ENCODE measurements at places on chromosomes 2 and 18. TPM values are rescaled to one million over a fixed set of nuclear protein-coding genes. Genes with fewer than 3 reads are reported as not detected.

GRCh38 chr2:172256886-172257285 lies 154.2 kb upstream of the DLX2 start:
- no peak for DNase-seq

DNA sequence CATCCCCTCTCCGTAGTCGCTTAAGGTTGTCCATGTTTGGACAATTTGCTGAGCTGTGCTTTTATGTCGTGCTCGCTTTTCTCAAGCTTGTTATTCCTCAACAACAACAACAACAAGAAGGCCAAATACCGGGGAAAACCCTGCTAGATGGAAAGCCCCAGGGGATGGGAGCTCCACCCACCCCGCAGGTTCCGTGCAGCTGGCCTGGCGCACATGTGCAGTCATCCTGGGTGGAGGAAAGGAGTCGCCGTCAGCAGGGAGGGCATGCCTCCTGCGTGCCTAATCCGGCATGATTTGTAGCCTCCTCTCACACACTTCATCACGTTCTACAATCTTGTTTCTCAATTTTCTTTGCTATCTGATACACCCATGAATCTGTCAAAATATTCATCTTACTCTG lies 87.4 kb upstream of the SALL3 start:
- no peak for DNase-seq

The SLC23A3 gene
- polyA plus RNA-seq: 0.43 TPM

- no peak for DNase-seq
These were observed 98.1 kb downstream of the SP3 start for GRCh38 chr2:173866874-173867618.

GRCh38 chr2:185979546-185980071 lies 241.0 kb downstream of the FSIP2 start:
- DNase-seq: no peak

GRCh38 chr2:63788071-63788470 lies 53.6 kb upstream of the UGP2 start:
- peak; percentile 83 for DNase-seq

- DNase-seq: no peak
These were observed 28.1 kb downstream of the RHOB start for GRCh38 chr2:20474757-20475566.

DNA sequence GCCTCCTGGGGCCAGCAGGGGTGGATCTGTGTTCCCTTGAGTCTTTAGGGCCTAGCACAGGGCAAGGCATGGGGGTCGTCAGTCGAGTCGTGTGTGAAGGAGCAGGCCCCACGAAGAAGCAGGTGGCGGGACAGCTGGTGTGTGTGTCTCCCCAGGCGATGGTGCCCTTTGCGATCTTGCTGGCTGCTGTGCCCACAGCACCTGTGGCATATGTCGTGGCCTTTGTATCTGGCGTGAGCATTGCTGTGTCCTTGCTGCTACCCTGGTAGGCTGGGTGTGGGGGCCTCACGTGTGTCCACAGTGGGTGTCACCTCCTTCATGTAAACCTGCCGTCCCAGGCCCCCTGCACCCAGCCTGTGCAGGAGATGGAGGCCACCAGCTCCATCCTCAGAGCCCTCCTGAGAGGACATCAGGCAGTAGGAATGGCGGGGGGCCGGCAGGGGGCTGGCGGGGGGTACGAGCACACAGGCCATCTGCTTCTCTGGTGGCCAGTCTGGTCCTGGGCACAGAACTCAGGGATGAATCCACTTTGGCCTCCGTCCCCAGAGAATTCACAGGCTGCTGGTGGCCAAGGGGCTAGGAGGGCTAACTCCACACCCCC lies 13.2 kb downstream of the MFSD2B start:
- DNase-seq: no peak

DNA sequence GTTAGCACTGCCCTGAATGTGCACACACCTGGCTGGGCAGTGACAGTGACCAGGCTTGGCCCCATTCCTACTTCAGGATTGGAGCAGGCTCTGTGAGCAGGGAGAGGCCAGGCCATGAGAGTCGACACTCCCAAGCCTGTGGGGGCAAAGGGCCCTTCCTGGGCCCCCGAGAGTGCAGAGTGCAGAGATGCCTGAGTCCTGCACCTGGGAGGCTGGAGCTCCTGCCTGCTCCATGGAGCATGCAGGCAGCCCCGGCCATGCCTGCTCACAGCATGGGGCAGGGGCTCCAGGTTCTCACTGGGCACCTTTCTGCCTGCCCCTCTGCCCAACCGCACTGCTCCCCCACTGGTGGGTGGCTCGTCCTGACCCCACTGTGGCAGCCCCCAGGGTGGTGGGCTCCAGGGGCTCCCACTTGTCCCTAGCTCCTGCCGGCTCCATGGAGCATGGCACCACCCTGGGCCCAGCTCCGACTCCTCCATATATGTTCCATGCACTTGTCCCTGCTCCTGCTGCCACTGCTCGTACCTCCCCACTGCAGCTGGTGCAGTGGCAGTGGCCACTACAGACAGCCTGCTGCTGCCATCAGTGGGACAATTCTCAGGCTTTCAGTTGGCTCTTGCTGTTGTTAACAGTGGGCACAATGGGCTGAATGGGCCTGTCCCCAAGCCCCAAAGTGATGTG lies 282.0 kb downstream of the RPRM start:
- DNase-seq: no peak

DNA sequence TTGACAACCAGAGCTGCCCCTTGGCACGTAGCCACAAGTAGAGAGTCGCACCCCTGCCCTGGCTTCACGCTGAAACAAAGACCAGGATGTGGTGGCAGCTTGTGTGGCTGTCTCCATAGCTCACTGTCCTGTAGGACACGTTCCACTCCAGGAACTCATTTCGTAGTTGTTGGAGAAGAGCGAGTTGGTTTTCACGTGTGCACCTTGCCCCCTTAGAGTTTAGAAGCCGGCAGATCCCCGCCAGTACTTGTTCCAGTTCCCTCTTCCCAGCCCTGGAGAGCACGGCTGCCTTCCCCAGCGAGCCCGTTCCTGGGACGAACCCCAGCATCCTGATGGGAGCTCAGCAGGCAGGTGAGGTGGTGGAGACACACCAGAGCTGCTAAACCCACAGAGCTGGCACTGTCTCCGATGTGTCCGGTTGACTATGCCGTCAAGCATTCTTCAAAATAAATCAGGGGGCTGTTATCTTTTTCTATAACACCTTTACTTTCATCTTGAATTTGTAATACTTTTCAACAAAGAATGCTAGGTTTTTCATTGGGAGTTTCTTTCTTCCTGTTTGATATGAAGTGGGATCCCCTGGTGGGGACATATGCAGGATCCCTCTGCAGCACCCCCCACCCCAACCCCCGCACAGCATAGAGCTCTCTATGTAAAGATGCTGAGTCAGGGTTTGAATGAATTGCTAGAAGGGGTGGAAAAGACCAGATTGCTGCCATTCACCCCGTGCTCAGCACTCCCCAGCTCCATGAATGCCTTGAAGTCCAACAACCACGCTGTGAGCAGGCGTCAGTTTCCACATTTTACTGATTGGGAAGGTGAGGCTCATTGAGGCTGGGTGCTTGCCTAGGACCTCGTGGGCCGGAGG lies 44.5 kb downstream of the GREB1 start:
- DNase-seq: no peak

- peak; percentile 61 for DNase-seq
These were observed 78.5 kb downstream of the SESTD1 start for GRCh38 chr2:179186126-179186525.

The PLCL1 gene
- polyA plus RNA-seq: 0.13 TPM

DNA sequence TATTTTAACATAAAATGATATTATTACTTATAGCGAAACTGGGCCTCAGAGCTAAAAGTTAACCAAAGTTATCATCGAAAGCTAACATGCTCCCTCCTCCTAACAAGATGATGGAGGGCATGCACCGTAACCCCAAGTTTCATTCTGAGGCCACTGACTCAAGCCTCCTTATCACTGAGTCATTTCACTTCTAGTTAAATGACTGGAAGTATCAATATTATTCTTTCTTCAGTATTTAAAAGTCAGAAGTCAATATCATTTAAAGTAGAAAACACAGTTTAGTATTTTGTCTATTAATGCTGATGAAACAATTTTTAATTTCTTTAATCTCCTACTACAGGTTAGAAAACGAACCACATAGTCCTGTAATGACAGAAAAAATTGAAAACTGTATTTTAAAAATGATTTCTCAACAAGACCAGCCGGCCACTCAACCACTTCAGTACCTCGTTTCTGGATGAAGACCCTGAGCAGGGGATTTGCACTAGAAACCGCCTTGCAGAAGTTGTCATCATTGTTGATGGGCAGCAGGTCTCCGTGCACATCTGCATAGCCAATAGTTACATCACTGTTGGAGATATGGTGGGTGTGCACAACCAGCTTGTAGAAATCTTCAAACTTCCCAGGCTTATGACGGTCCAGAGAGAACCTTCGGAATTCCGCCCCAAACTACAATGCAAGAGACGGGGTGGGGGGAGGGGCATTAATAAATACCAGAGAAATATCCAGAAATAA lies 44.9 kb downstream of the PARD6G start:
- DNase-seq: no peak

GRCh38 chr18:50606609-50607008 lies 46.7 kb downstream of the MAPK4 start:
- DNase-seq: no peak

The ANKAR gene
- polyA plus RNA-seq: 0.96 TPM

- no peak for DNase-seq
These were observed at the start of gene NXPH2 for GRCh38 chr2:138779781-138780445. NXPH2 (minus strand) TSS chr2:138780390; CDS start chr2:138780241, 149 bp downstream.

DNA sequence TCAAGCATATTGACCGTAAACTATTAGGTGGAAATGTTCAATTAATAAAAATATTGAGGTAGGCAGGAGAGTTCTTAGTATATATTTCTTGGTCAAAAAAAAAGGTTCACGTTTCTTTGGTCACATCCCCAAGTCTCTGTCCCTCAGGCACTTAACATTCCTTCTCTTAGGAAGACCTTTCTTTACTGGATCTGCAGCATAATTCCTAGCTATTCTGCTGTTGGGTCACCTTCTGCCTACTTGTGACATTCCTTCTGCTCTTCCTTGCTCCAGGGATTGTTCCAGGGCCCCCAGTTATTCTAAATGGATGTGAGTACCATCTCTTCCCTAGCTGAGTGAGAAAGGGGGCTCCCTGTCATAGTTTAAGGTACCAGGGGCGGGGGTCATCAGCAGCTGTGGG lies 4.2 kb downstream of the UGP2 start:
- DNase-seq: no peak
